ENCODE measurements at places on chromosomes 2 and 18.

DNA sequence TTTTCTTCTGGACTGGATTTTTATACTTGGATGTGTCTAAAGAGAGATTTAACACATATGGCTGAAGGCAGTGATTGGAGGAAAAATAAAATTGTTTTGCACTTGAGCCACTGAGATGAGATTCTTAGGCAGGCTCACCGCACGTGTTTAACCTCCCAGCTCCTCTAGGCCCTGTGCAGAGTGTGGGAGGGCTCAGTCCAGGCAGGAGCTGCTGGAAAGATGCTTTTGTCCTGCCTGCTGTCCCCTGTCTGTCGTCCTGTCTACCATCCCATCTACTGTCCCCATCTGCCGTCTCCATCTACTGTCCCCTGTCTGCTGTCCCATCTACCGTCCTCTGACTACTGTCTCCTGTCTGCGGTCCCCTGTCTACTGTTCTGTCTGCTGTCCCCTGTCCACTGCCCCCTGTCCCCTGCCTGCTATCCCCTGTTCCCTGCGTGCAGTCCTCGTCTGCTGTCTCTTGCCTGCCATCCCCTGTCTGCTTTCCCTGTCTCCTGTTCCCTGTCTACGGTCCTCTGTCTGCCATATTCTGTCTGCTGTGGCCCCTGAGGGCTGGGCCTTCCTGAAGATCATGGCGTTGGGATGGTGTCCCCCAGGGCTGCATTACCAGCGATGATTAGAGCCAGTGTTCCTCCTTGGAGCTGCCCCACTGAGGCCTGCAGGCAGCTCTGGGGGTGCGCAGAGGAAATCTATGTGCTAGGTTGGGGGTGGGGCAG lies 43.7 kb upstream of the HS6ST1 start:
- no peak for DNase-seq

- no peak for DNase-seq
Measured at GRCh38 chr18:34330308-34330707, 105.6 kb upstream of the NOL4 start.

DNA sequence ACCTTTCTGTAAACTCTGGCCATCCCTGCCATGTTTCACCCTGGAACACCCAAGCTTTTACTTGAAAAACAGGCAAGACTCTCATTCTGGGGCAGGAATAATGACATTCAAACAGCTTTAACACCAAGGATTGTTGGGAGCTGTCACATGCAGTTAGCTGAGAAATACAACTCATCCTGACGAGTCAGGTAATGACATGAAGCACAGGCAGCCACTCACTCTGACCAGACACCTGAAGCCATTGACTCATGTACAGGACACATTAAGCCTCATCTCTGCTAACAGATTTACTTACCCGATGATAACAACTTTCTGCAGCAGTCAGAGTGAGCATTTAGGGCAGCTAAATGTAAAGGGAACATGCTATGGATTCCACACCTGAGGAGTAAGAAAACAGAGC lies 163.1 kb upstream of the PGAP1 start:
- no peak for DNase-seq

GRCh38 chr2:180003559-180003958 lies 3.5 kb downstream of the CWC22 start:
- DNase-seq: no peak

DNA sequence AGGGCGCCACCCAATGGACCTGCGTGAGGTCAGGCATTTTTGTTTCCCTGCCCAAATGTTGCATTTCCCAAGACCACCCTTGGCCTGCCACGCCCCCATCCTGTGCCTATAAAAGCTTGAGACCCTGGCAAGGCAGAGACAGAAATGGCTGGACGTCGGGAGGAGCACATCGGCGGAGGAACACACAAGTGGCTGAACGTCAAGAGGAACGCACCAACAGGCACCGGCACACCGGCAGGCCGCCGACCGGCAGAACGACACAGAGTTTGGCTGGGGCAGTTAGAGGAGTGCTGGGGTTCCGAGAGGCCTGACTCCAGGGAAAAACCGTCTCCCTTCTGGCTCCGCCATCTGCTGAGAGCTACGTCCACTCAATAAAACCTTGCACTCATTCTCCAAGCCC lies 35.9 kb downstream of the DCDC2C start:
- DNase-seq: no peak

DNA sequence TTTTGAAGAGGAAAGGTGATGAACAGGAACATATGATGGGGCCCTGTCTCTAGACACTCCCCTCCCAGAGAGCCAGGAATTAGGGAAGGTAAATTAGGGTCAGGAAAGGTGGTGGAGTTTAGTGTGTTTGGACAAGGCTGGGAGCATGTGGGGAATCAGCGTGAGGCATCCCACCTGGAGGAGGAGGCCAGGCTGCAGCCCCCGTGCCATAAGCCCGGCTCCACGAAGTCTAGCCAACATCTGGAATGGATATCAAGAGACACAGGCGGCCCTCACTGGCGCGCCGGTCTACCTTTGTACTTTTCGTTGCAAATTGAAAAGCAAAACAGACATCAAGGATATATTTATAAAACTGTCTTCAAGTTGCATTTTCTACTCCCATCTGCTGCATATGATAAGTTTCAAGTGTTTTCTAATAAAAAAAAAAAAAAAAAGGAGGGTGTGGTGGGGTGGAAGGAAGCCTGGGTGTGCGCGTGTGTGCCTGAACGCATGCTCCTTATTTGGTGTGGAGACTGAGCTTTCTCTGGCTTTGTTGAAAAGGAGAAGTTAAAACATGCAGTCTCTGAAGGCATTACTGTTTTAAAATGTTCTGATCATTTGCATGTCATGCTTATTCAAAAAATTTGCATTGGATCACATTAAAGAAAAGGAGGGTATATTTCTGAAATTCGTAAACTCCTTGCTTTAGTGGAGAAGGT lies 546.7 kb upstream of the ID2 start:
- peak; percentile 91 for DNase-seq

DNA sequence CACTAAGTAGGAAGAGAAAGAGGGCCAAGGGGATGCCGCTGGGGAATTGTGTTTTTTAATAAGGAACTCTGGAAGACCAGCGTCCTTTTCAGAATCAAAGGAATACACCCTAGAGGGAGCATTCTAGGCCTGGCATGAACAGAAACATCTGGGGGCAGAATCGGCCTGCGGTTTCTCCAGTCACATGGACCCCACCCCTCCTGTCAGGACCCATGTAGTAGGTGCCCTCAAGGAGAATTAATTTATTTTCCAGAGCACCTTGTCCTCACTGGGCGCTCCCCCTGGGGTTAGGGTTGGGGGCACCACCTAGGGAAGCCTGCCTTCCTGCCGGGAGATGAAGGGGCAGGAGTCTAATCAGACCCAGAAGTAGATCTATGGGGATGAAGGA lies 44.2 kb downstream of the TMEM37 start:
- no peak for DNase-seq

DNA sequence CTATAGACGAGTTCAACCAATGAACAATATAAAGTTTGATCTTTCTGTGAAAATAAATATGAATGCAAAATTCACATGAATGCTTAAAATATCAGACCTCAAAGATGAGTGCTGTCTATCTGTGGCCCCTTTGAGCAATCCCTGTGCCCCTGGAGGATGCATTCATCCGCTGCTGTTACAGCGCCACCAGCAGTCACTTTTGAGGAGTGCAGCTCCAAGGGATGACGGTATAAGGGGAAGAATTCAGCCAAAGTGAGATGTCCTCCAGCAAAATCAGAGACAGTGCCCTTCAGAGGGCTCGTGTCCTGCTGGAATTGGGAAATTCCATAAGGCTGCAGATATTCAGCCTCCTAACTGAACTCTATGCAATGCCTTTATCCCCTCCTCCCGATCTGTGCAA lies 12.0 kb upstream of the CHRNA1 start:
- no peak for DNase-seq

- peak; percentile 57 for DNase-seq
Measured at GRCh38 chr2:125581557-125581956, 1074.4 kb upstream of the GYPC start.

DNA sequence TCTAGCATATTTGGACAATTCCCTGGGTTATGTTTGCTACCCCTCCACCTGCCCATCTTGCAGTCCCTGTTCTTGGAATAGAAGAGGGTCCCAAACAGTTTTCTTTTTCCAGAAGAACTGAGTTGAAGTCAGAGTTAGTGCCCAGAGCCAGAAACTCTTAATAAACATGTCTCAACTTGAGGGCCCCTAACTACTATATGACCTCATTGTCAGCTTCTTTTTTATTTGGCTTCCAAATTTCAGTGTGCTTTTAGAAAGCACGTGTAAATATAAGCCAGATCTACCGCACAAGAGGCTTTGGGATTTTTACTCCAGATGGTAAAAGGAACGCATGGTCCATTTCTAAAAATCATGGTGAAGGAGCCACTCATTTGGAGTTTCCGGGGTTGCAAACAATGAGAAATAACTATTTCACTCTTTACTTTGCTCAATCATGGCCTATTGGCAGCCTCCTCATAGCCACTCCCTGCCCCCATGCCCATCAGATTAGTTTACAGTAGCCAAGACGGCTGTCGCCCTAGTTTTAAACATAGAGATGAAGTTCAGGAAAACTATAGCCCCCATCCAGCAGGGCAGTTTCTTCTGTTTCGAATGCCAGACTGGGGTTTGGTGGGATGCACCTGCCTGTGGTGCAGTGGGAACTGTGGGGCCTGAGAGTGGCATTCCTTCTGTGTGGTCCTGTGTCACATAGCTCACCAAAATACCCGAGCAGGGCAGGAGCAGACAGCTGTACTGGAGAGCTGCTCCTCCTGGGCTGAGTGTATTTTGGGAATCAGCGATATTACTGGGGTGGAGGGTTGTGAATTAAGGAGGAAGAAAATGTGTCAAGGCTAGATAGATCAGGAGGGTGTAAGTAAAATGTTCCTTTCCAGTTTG lies 1.7 kb downstream of the MAPRE3 start:
- no peak for DNase-seq

- peak; percentile 93 for DNase-seq
Measured at GRCh38 chr18:57437766-57438671, 2.8 kb downstream of the ONECUT2 start.

DNA sequence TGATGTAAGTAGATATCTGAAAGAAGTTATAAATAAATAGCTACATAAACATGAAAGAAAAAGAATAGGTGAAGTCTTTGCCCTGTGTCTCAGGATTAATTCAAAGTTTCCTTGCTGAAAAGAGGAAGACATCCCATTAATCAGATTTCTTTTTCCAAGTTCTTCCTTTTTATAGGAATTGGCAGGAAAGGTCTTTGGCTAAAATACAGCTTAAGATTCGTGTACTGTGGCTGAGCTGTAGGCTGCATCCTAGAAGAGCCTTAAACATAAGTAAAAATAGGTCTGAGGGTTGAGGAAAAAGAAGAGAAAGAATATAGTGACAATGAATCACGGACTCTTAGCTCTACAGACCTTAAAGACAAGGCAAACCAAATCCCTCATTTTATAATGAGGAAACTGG lies 579.9 kb downstream of the NRXN1 start:
- DNase-seq: no peak

GRCh38 chr2:29119211-29119610 lies 4.0 kb downstream of the CLIP4 start:
- no peak for DNase-seq

All from NCI-H1105 treated with DMSO at 0.1 percent for 48 hours (cell line).